Hypothalamus (tissue), 51 donors: ENCODE measurements at places on chromosomes 5 and 9.

DNA sequence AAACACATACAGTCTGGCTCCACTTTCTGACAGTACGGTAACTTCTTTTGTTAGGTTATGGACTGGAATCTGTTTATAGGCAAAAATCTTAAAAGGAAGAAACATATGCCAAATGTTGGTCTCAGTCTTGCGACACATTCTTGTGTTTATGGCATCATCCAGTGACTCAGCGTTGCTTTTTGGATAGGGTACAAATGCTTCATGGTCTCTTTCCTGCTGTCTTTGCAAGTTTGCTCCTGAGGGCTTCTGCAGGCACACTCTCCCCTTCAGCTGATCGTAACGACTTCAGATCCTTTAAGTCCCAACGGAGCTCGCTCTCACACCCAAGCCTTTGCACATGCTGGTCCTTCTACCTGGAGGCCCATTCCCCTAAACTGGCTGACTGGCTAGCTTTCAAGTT lies 23.6 kb upstream of the TNFSF8 start:
- DNase-seq, result no peak

DNA sequence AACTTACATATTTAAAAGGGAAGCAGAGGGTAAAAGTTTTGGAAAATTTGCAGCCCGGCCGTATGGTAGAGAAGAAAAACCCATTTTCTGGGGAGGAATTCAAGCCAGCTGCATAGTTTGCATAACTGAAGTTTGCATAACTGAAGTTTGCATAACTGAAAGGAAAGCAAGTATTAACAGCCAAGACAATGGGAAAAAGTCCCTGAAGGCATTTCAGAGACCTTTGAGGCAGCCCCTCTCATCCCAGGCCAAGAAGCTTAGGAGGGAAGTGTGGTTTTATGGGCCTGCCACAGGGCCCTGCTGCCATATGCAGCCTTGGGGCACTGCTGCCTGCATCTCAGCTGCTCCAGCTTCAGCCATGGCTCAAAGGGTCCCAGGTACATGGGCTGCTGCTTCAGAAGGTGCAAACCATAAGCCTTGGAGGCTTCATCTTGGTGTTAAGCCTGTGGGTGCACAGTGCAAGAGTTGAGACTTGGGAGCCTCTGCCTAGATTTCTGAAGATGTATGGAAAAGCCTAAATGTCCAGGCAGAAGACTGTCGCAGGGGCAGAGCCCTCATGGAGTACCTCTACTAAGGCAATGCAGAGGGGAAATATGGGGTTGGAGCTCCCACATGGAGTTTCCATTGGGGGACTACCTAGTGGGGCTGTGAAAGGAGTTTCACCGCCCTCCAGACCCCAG lies 36.9 kb upstream of the CXCL14 start:
- DNase-seq, result no peak

GRCh38 chr5:148781766-148782165 lies 44.6 kb upstream of the ADRB2 start:
- no peak for DNase-seq

- DNase-seq, result no peak
Observed at GRCh38 chr5:83503662-83504061, 32.1 kb downstream of the VCAN start.

DNA sequence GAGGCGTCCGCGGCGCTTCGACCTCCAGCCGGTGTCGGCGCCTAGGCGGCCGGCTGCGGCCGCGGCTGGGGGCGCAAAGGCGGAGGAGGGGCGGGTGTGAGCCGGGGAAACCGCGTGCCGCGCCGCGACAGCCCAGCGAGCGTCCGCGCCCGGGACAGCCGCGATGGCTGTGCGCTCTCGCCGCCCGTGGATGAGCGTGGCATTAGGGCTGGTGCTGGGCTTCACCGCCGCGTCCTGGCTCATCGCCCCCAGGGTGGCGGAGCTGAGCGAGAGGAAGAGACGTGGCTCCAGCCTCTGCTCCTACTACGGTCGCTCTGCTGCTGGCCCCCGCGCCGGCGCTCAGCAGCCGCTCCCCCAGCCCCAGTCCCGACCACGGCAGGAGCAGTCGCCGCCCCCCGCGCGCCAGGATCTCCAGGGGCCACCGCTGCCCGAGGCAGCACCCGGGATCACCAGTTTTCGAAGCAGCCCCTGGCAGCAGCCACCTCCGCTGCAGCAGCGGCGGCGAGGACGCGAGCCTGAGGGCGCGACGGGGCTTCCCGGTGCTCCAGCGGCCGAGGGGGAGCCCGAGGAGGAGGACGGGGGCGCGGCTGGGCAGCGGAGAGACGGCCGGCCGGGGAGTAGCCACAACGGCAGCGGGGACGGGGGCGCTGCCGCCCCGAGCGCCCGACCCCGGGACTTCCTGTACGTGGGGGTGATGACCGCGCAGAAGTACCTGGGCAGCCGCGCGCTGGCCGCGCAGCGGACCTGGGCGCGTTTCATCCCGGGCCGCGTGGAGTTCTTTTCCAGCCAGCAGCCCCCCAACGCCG lies 605 bp downstream of the CHSY3 start:
- no peak for DNase-seq

- DNase-seq, result no peak
Observed at GRCh38 chr9:121274851-121275250, 6.9 kb downstream of the GSN start.

DNA sequence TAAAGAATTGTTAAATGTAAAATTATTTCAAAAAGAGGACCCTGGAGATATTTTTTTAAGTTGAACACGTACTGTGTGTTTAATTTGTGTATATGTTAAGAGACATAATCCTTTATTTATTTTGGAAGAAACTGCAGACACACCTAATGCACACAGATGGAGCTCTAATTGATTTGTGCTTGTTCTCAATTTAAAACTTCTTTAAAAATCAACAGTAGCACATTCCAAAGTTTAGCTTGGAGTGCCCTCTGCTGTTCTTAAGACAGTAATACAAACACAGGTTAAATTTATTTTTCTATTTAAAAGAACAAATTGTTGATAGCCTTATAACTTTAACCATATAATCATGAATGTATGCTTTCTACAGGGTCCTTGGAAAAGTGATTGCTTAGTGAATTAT lies 277.6 kb upstream of the ADAMTS16 start:
- no peak for DNase-seq

- no peak for DNase-seq
Observed at GRCh38 chr9:88339317-88339716, 48.9 kb upstream of the SPIN1 start.

DNA sequence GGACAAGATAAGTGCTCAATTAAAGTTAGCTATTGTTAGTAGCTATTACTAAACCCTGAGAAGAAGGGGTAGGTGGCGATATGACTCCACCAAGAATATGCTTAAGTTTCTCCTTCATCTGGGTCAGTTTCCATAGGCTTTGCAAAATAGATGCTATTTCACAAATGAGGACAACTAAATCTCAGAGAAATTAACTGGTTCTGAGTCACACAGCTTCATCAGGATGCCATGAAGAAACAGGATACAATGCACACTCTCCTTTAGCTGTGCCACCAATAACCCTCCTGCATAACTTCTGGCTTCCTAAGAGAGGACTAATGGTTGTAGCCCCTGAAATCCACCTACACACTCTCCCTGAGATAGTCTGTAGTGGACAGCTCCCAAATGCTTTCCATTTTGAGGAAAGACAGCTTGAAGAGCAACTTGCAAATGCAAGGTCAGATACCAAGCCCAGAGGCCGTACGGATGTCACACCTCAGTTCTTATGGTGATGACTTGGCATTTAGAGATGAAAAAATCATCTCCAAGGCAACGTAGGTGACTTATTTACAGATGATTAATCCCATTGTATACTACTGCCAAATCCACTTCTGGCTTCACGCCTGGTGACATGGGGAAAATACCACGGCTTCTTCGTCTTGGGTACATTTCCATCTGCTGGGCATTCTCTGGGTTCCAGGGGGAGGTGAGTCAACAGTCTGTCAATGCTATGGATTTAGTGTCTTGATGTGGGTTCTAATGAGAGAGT lies 251.4 kb upstream of the IL12B start:
- no peak for DNase-seq

DNA sequence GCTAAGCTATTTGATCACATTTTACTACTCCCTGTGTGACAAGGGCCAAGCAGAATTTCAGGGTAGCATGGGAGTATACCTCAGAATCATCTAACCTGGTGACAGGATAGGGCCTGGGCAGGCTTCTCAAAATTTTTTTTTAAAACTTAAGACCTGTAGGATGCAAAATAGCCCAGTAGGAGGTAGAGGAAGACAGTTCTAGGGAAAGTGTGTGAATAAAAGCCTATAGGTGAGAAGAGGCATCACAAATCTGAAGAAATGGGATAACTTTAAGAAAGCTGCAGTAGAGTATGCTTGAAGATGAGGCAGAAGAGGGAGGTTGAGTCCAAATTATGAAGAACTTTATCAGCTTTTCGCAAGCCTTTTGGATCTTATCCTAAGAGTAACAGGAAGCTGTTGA lies 32.3 kb downstream of the CNTRL start:
- no peak for DNase-seq

- DNase-seq, result no peak
Observed at GRCh38 chr5:8060953-8061429, 192.0 kb downstream of the MTRR start.

DNA sequence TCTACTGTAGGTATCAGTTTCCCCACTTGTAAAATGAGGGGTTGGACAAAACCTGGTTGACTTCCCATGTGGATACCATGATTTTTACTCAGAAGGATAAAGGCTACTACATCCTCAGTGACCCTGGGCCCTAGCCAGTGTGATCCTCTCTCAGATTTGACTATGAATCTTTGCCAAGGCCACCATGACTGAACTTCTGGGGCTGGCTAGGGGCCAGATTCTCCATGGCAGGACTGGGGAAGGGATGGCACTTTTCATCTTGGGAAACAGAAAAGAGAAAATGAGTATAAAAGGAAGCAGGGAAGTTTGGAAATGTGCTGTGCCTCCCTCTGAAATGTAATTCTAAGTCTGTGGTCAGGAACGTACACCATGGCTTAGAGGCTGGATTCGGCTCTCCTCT lies 1.4 kb upstream of the FSTL4 start:
- no peak for DNase-seq

DNA sequence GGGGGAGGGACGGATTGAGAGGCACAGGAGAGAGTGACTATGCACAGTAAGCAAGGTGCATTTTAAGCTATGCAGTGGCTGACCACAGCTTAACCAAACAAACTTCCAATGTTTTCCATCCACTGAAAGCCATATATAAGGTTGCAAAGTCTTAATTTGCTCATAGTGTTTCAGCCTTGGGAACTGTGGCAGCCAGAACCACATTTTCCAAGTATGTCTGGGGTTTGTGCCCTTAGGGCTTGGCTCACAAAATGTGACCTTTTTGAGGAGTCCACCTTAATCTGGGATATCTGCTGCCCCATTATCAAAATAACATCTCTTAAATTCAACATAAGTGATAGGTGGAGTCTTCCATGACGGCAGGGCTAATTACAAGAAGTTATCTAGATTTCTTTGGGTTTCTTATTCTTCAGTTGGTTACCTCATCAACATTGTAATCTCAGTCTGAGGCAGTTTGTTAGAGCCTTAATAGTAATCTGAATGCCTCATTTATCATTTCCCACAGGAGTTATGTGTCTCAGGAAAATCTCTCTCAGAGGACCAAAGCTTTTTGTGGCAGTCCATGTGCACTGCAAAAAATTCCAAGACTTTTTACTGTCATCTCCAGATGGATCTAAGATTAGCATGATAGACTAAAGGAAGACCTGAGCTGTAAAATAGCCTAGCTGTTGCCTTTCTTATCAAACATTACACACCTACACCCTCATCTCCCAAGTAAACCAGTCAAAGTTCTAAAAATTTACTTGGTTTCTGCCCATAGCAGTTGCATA lies 15.2 kb upstream of the UBQLN1 start:
- DNase-seq, result no peak

- no peak for DNase-seq
Observed at GRCh38 chr5:160119905-160120266, 636 bp upstream of the PWWP2A start.

- DNase-seq, result no peak
Observed at GRCh38 chr5:178205749-178206047, 1.4 kb downstream of the HNRNPAB start.

DNA sequence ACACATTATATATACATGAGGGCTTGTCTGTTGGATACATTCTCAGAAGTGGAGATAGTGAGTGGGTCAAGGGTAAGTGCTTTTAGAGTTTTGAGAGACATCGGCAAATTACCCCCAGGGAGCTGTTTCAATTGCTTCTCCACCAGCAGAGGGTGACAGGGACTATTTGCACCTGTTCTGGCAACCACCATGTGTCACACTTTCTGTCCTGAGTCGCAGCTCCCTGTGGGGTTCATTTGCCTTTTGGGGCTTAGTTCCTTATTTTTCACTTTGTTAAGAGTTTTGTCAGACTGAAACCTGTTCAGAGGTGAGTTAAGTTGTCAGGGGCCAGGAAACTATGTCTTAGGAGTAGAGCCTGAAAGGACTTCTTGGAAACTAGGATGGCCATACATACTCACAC lies 20.1 kb upstream of the SLC36A1 start:
- DNase-seq, result no peak

- no peak for DNase-seq
Observed at GRCh38 chr9:134146774-134147493, 11.1 kb downstream of the WDR5 start.

DNA sequence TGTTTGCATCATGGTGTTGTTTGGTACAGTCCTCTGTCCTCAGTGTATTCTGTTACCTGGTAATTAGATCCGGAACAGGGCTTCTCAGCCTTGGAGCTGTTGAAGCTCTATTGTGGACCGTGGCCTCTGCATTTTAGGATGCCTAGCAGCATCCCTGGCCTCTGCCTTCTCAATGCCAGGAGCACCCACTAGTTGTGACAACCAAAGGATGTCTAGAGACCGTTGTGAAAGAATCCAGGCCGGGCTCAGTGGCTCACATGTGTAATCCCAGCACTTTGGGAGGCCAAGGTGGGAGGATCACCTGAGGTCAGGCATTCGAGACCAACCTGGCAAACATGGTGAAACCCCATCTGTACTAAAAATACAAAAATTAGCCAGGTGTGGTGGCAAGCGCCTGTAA lies 159.6 kb downstream of the CACNA1B start:
- DNase-seq, result no peak

DNA sequence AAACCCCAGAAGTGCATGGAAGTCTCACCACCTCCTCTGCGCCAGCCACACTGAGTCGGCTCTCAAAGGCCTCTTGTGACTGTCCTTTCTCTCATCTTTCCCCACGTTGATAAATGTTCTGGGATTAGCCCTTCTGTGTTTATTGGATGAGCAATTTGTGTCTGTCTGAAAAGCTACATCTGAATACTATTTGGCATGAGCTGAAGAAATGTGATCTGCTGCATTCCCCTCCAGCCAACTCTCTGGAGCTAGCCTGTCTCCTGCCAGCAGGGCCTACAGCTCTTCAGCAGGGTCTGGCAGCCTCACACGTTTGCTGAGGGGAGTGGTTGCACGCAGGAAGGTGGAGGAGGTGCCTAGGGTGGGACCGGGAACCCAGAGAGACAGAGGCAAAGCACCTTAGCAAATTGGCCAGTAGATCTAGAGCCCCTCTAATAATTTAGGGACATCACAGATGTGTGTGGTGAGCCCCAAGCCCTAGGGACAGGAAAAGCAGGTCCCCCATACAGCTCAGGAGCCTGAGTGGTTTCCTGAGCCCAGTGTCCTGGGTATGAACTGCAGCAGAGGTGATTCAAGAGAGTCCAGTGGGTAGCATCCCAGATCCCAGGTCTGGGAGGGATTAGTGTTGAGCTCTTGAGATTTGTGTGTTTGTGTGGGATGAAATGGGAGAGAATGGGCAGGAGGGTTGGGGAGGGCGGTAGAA lies 20.5 kb upstream of the B4GALT1 start:
- DNase-seq, result no peak

GRCh38 chr5:15496886-15497285 lies 3.1 kb upstream of the FBXL7 start:
- DNase-seq, result no peak
